ENCODE measurements at places on chromosomes 1 and 21. TPM values are rescaled to one million over a fixed set of nuclear protein-coding genes. Genes with fewer than 3 reads are reported as not detected.

Gene SAMSN1
- 121 TPM for total RNA-seq

Gene IGSF9
- not detected for total RNA-seq

Gene FMOD
- total RNA-seq, result not detected

Gene AMPD1
- not detected for total RNA-seq

Gene S100A7
- not detected for total RNA-seq

Gene ATP1A4
- total RNA-seq, result not detected

Gene HPCA
- not detected for total RNA-seq

Gene NR5A2
- not detected for total RNA-seq

Gene PTGER3
- total RNA-seq, result 0.71 TPM

Gene ST6GALNAC5
- total RNA-seq, result not detected

Gene SH2D1B
- total RNA-seq, result not detected

Gene AMY1A
- total RNA-seq, result not detected

Gene TRAF3IP3
- 403 TPM for total RNA-seq

GRCh38 chr1:87084244-87084836 is 169.9 kb downstream of the HS2ST1 start:
- H3K4me1 ChIP-seq, result peaks cover 3% of the 10 kb centered on the region
- peaks cover 1% of the 10 kb centered on the region for H3K36me3 ChIP-seq

GRCh38 chr1:116429821-116430374 is 56.9 kb downstream of the ATP1A1 start:
- no peaks in the 10 kb centered on the region for H3K36me3 ChIP-seq
- no peak overlapping the region for H3K4me3 ChIP-seq
- H3K27me3 ChIP-seq, result peaks cover 18% of the 10 kb centered on the region
- no peak overlapping the region for H3K27ac ChIP-seq

DNA sequence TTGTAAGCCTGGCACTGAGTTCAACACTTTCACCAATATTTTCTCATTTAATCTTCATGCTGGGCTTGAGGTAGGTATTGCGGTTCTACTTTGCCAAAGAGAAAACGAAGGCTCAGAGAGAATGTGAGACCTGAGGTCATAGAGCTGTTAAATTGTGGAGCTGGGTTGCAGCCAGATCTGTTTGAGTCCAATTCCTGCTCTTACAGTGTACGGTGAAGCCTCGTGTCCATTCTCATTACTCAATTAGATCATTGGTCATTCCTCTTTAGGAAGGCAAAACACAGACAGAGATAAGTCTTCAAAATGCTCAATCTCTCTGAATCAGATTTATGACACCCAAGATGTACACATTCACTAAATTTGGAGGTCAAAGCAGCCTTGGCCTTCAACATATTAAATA is 559.0 kb upstream of the DAB1 start:
- peaks cover 9% of the 10 kb centered on the region for H3K4me1 ChIP-seq
- DNase-seq, result no peak
- no peak overlapping the region for H3K4me3 ChIP-seq
- no peak overlapping the region for H3K27ac ChIP-seq
- H3K27me3 ChIP-seq, result peaks cover 2% of the 10 kb centered on the region

DNA sequence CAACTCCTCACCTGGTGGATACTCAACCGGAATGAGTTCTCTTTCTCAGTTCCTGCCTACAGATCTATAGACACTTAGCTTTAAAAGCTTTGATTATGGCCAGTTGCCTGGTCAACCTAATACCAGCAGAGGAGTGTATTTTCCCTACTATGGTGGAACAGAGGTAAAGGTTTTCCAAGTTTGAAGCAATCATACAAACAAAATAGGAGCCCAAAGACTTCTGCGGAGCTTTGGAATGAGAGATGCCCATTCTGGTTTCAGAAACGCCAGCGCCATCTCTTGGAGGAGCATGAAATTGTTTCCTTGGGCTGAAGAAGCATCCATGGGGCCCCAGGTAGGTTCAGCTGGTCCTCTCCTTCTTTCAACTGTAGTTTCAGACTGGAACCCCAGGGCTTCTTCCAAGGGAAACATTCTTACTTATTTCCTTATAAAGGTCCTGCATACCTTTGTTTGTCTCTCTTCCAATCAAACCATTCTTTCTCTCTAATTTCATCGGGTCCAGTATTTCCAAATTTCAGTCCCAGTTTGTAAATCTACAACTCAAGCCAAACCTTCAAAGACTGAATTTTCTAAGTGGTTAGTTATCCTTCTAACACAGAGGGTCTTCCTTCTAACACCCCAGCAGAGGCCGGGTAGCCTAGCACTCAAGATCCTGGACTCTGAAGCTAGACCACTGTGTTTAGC is 95.9 kb downstream of the KCNJ15 start:
- H3K4me1 ChIP-seq, result no peaks in the 10 kb centered on the region
- peaks cover 6% of the 10 kb centered on the region for H3K27me3 ChIP-seq
- no peak for DNase-seq
- no peak overlapping the region for H3K27ac ChIP-seq
- no peaks in the 10 kb centered on the region for H3K36me3 ChIP-seq
- H3K4me3 ChIP-seq, result no peak overlapping the region

DNA sequence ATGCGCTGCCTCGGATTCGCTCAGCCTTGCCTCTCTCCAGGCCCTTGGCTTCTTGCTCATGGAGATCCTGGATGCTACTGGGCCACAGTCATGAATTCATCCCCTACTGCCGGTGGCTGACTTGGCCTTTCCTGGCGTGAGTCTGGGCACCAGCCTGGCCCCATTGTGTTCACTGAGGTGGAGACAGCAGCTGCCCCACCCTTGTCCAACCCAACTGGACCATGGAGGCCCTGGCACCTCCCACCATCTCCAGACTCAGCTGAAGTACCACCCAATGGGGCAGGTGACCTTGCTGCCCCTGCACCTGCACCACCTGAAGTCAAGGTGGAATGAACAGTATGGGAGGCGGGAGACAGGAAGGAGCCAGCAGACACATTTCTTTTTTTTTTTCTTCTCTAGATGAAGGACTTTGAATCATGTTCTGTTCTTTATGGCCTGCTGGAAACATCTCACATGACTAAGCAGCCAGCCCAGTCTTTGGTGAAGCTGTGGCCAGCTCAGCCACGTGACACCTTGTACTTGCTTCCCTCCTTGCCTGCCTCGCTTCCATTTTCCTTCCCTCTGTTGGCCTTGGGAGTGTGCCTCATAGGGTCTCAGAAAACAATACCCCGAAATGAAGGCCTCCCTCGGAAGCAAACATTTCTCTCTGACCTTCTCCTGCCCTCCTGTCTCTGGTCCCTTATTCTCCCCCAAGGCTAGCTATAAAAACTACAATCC is 3.8 kb upstream of the SLC30A2 start:
- H3K27ac ChIP-seq, result no peak overlapping the region
- peaks cover 9% of the 10 kb centered on the region for H3K4me1 ChIP-seq
- H3K27me3 ChIP-seq, result peaks cover 72% of the 10 kb centered on the region
- no peak for DNase-seq

GRCh38 chr1:167726008-167726407 is 4.2 kb downstream of the MPZL1 start:
- peaks cover 23% of the 10 kb centered on the region for H3K4me1 ChIP-seq
- no peak for DNase-seq
- no peak overlapping the region for H3K27ac ChIP-seq
- H3K27me3 ChIP-seq, result peaks cover 2% of the 10 kb centered on the region

DNA sequence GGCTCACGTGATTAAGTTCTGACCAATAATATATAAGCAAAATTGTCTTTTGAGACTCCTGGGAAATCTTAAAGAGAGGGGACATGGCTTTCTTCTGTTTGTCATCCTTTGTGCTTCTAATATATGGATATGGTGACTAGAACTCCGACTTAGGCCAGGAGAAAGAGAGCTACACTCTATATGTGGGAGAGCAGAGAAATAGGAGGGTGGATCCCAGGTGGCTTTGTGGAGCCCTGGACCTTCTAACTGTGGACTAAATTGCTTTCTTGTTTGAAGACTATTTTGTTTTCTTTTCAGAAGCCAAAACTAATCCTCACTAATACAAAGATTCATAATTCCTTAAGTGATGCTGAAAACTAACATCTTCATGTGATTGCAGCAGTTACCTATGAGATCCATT is 75.0 kb downstream of the CENPF start:
- H3K27ac ChIP-seq, result no peak overlapping the region
- H3K27me3 ChIP-seq, result no peaks in the 10 kb centered on the region
- no peaks in the 10 kb centered on the region for H3K4me1 ChIP-seq

DNA sequence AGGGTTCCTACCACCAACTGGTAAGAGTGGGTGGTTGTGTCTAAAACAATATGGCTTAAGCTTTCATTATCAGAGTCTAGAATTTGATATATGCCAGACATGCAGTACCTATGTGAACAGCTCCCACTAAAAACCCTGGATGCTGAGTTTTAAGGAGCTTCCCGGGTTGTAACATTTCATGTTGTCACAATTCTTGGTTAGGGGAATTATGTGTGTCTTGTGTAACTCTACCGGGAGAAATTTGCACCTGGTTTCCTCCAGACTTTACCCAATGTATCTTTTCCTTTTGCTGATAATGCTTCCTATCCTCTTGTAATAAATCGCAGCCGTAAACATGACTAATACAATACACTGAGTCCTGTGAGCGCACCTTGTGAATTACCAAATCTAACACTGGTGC is 48.3 kb downstream of the ARID4B start:
- H3K4me1 ChIP-seq, result peaks cover 22% of the 10 kb centered on the region
- no peak overlapping the region for H3K4me3 ChIP-seq

- no peak for DNase-seq
- H3K4me1 ChIP-seq, result no peaks in the 10 kb centered on the region
- no peak overlapping the region for H3K4me3 ChIP-seq
- no peaks in the 10 kb centered on the region for H3K36me3 ChIP-seq
- no peak overlapping the region for H3K27ac ChIP-seq
These were observed 341.5 kb upstream of the CHRM3 start for GRCh38 chr1:239044829-239045228.

- no peaks in the 10 kb centered on the region for H3K27me3 ChIP-seq
- no peak overlapping the region for H3K4me3 ChIP-seq
- no peak for DNase-seq
- H3K4me1 ChIP-seq, result peaks cover 46% of the 10 kb centered on the region
- no peak overlapping the region for H3K27ac ChIP-seq
These were observed 11.3 kb downstream of the TMEM63A start for GRCh38 chr1:225870911-225871310.

GRCh38 chr1:156705321-156705917 is at the start of gene CRABP2:
Gene CRABP2, minus strand, starts transcription at chr1:156705583. Its CDS starts 137 bp downstream, at chr1:156705446.
- peaks cover 24% of the 10 kb centered on the region for H3K4me1 ChIP-seq
- peak within 1 kb of the TSS; percentile 15 for H3K27ac ChIP-seq
- peaks cover 45% of the 10 kb centered on the region for H3K27me3 ChIP-seq
- no peak for DNase-seq

DNA sequence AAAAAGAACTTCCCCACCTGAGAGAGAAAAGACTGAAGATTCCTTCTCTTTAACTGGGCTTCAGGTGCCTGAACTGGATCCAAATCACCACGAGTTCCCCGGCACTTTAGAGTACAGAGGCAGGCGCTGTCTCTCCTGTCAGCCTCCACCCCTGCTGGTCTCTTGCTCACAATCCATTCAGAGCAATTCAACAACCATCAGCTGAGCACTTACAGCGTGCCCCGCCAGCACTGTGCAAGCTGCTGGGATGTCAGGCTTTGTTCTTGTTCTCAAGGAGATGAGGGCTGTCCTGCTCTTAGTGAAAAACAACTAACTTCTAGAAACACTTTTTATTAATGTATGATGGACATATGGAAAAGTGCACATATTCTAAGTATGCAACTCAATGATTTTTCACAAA is 68.7 kb upstream of the VAMP3 start:
- H3K4me1 ChIP-seq, result peaks cover 9% of the 10 kb centered on the region
- no peak overlapping the region for H3K4me3 ChIP-seq
- H3K36me3 ChIP-seq, result no peaks in the 10 kb centered on the region
- H3K27me3 ChIP-seq, result peaks cover 55% of the 10 kb centered on the region
- DNase-seq, result no peak
- no peak overlapping the region for H3K27ac ChIP-seq

GRCh38 chr1:162384601-162385279 is 3.2 kb downstream of the C1orf226 start:
- peaks cover 3% of the 10 kb centered on the region for H3K4me1 ChIP-seq
- no peak overlapping the region for H3K4me3 ChIP-seq
- no peaks in the 10 kb centered on the region for H3K36me3 ChIP-seq

GRCh38 chr1:84833194-84833593 is 59.8 kb downstream of the LPAR3 start:
- peaks cover 2% of the 10 kb centered on the region for H3K4me1 ChIP-seq
- H3K36me3 ChIP-seq, result peaks cover 3% of the 10 kb centered on the region
- H3K27ac ChIP-seq, result no peak overlapping the region
- no peak overlapping the region for H3K4me3 ChIP-seq
- H3K27me3 ChIP-seq, result no peaks in the 10 kb centered on the region
- no peak for DNase-seq

DNA sequence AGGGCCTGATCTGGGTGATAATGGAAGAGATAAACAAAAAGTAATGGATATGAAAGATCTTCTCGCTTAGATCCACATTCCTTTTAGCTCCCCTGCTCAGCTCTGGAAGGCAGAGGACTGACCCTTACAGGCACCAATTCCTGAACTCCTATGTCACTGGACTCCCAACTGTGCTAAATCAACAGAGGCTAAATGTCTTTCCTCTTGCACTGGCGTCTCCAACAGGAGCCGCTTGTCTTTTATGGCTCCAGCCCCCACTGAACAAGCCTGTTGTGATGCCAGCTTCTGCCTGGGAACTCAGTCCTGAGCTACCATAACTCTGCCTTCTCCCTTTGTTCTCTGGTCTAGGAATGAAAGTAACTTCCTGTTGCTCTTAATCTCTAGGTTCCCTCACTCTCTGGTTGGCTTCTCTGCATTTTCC is 142.1 kb upstream of the COL11A1 start:
- no peaks in the 10 kb centered on the region for H3K36me3 ChIP-seq
- no peak overlapping the region for H3K27ac ChIP-seq
- H3K27me3 ChIP-seq, result no peaks in the 10 kb centered on the region
- no peaks in the 10 kb centered on the region for H3K4me1 ChIP-seq
- no peak for DNase-seq

- H3K4me3 ChIP-seq, result no peak overlapping the region
- peaks cover 50% of the 10 kb centered on the region for H3K27me3 ChIP-seq
- H3K36me3 ChIP-seq, result no peaks in the 10 kb centered on the region
These were observed 1.6 kb upstream of the MARK1 start for GRCh38 chr1:220526294-220526693.

- peaks cover 4% of the 10 kb centered on the region for H3K4me1 ChIP-seq
- no peak overlapping the region for H3K27ac ChIP-seq
- no peak for DNase-seq
- peaks cover 1% of the 10 kb centered on the region for H3K36me3 ChIP-seq
- H3K4me3 ChIP-seq, result no peak overlapping the region
- H3K27me3 ChIP-seq, result no peaks in the 10 kb centered on the region
These were observed 125.0 kb downstream of the AKT3 start for GRCh38 chr1:243725075-243725474.

DNA sequence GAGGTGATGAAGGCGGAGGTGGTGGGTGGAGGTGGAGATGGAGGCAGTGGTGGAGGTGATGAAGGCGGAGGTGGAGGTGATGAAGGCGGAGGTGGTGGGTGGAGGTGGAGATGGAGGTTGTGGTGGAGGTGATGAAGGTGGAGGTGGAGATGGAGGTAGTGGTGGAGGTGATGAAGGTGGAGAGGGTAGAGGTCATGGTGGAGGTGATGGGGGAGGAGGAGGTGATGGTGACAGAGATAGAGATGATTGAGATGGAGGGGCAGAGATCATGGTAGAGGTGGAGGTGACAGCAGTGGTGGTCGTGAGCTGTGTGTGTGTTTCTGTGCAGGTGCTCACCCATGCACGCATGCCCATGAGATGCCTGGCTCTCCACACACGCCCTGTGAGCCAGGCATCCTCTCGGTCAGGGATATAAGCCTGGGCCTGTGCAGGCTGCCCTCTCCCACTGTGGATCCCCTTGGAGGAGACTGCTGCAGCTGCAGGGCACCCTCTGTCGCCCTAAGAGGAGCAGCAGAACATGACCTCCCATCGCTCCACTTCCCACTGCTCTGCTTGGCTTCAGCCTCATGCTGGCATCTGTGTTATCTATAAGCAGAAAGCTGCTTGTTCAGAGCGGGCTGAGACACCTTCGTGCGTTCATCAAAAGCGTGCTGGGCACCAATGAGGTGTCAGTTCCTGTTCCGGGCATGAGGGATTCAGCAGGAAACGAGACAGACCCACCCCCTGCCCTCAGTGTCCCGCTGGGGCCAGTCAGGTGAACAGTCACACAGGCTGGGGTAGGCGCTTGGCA is 20.5 kb upstream of the NPHP4 start:
- H3K27ac ChIP-seq, result peak overlapping the region; percentile 45
- peaks cover 10% of the 10 kb centered on the region for H3K36me3 ChIP-seq
- DNase-seq, result no peak

Measured in activated naive CD8-positive, alpha-beta T cell treated with anti-CD3 and anti-CD28 coated beads, Interleukin-2, amount 10 ng/mL, durations not matched to agents 7 days and 5 days (primary cell).